ENCODE measurements at places on chromosomes 1 and 21. TPM values are rescaled to one million over a fixed set of nuclear protein-coding genes. Genes with fewer than 3 reads are reported as not detected.

DNA sequence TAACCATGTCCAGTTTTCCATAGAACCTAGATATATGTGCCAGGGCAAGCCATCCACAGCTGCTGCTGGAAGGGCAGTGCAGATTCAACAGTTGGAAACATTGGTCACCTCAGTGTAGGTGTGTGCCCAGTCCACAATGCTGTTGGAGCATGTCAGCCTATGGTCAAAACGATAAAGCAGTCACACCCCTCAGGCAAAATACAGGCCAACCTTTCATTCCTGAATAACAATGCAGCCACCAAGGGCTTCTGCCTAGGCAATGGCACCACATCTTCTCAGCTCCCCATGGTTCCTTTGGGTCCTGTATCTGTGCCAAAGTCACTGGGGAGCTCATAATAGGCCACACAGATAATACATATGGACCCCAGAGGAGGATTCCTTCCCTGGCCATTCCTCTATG is 15.1 kb upstream of the TBX19 start:
- H3K4me1 ChIP-seq: peaks cover 9% of the 10 kb centered on the region
- DNase-seq: no peak
- H3K4me3 ChIP-seq: no peak overlapping the region
- no peak overlapping the region for H3K27ac ChIP-seq

DNA sequence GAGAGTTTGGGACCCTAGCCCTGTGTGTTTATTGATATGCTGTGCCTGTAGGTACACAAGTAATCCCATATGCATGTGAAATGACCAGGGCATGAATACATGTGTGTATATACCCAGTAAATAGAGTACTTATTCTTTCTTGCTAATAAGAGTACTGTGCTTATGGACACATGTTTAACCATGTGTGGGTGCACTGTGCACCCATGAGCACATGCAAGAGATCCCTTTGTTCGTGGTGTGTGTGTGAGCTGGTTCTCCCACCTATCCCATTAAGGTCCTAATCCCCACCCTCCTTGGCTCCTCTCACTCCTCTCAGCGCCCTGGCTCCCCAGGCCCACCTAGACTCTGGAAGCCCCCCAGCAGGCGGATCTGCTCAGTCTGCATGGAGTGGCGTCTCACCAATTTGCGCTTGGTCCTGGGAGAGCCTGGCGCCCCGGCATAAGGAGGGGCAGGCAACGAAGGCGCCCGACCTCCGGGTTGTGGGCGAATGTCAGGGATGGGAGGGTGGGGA is 2.2 kb upstream of the LIX1L start:
- no peak for DNase-seq
- H3K27me3 ChIP-seq: no peaks in the 10 kb centered on the region
- peaks cover 82% of the 10 kb centered on the region for H3K4me1 ChIP-seq
- peak overlapping the region; percentile 62 for H3K4me3 ChIP-seq

DNA sequence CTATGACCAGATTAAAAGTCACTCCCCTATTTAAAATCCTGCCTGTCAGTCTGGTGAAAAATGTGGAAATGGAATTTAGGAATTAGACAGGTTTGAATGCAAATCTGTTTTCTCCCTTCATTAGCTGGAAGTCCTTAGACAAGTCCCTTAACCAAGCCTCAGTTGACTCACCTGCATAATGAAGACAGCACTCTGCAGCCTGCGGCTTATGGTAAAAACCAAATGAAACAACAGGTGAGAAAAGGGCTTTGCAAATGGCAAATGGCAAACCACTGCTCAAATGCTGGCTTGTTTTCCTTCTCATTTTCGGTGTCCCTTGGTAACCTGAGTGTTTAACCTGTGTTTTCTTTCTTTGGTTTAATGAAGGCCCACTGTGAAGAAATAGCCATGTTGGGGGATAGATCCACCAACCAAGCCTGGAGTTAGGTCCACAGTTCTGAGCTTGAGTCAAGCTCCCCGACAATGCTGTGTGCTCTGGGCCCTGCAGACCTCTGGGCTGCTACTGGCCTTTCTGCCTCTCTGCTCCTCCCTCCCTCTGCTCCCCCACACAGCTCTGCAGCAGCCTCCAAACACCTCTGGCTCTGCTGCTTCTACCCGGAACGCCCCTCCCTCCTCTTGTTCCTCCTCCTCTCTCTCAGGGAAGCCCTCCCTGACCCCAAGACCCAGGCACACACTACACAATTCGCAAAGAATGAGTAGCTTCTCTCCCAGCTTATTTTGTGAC is 641.8 kb downstream of the MATN1 start:
- DNase-seq: no peak
- H3K4me3 ChIP-seq: no peak overlapping the region
- no peaks in the 10 kb centered on the region for H3K36me3 ChIP-seq
- H3K4me1 ChIP-seq: peaks cover 12% of the 10 kb centered on the region

GRCh38 chr1:175494011-175494554 is 249.3 kb downstream of the TNR start:
- no peak overlapping the region for H3K27ac ChIP-seq
- peaks cover 2% of the 10 kb centered on the region for H3K27me3 ChIP-seq
- no peak for DNase-seq
- no peaks in the 10 kb centered on the region for H3K4me1 ChIP-seq
- no peak overlapping the region for H3K4me3 ChIP-seq
- no peaks in the 10 kb centered on the region for H3K36me3 ChIP-seq

DNA sequence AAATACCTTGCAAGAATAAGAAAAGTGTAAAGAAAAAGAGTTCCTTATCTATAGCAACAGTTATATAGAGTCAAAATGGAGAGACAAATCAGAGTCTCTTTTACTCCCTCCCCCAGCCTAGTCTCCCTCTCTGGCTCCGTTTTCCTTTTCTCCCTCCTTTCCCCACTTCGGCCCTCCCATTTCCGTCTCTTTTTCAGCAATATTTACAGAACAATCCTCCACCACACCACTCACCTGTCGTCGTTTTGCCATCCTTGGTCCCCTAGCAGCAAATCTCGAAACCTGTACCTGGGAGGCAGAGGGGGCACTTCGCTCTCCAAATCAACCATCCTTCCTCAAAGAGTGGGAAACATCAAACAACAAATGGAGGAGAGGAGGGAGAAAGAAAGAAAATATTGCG is 259 bp downstream of the KCNT2 start:
- no peak for DNase-seq
- peak overlapping the region; percentile 52 for H3K4me3 ChIP-seq
- H3K4me1 ChIP-seq: peaks cover 5% of the 10 kb centered on the region
- peaks cover 13% of the 10 kb centered on the region for H3K27me3 ChIP-seq
- peaks cover 4% of the 10 kb centered on the region for H3K36me3 ChIP-seq
- H3K27ac ChIP-seq: no peak overlapping the region

DNA sequence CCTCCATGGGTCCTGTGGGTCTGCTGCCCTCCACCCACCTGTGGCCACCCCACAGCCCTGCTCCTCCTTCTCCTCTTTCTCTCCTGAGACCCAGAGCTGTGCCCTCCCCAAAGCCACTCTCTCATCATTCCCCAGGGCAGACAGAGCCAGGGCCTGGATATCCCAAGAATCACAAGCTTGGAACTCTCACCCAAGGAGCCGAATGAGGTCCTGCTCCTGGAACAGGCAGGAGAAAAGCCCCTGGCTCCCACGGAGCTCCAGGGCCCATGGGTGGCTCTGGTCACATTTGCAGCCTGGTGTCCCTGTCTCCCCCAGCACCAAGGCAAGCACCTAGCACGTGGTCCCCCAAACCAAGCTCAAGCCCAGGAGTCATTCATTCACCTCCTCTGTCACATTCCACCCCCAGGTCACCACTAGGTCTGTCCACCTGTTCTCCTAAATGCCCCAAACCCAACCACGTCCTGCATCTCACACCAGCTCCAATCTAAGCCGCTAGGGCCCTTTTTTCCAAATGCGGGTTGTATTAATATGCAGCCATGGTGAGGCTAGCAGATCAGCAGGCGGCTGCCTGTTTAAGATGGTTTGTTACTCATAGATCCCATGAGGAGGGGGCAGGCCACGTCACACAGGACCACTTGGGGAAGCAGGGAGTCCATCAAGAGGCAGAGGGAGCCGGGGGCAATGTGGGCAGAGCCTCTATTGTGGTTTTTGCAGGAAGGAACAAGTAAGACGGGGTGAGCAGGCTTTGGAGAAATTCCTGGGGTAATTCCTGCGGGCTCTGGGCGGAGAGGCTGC is 215.5 kb upstream of the VAMP3 start:
- no peak overlapping the region for H3K4me3 ChIP-seq
- H3K27ac ChIP-seq: no peak overlapping the region
- DNase-seq: no peak
- H3K27me3 ChIP-seq: peaks cover 7% of the 10 kb centered on the region

The PPIAL4G gene
- 0.36 TPM for total RNA-seq

The FAM151A gene
- total RNA-seq: not detected

The TFF2 gene
- not detected for total RNA-seq

All from natural killer cell treated with Interleukin-12 subunit alpha and Interleukin-12 subunit beta and Interleukin-15 and Interleukin-18, amount 100 ng/mL, for 72 hours (primary cell).